RCC 7860 (cell line): ENCODE measurements at places on chromosomes 7 and 10.

DNA sequence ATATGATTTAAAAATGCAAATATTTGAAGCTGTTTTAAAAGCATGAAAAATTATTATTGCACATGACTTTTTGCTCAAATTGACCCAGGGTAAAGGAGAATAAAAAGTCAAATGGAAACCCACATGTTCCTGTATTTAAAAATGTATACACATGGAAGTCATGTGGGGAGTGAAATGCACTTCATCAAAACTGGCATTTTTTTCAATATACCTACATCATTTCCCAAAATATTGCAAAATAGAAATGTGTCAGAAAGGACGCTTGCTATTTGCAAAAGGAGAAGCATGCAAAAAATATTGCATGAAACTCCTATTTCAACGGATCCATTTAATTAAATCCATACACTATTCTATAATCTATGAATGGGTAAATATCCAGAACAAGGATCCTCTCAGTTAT lies 117.0 kb downstream of the POU6F2 start:
- DNase-seq = no peak

DNA sequence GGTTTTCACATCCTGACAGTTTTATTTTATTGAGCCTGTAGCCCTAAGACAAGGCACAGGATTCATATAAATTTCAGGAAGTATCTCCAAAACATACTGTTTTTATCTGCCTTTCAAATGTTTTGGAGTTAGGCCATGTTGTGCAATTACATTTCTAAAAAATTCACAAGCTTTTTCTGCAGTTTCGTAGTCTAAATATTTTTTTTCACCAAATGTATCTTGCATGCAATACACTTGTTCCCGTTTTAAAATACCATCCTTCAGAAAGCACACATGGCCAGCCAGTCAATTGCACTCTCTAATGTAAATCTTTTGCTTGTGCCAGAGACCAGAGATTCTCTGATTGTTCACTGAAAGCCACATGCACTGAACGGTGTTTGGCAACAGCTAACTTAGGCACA lies 161.5 kb upstream of the PRKCQ start:
- DNase-seq = no peak

DNA sequence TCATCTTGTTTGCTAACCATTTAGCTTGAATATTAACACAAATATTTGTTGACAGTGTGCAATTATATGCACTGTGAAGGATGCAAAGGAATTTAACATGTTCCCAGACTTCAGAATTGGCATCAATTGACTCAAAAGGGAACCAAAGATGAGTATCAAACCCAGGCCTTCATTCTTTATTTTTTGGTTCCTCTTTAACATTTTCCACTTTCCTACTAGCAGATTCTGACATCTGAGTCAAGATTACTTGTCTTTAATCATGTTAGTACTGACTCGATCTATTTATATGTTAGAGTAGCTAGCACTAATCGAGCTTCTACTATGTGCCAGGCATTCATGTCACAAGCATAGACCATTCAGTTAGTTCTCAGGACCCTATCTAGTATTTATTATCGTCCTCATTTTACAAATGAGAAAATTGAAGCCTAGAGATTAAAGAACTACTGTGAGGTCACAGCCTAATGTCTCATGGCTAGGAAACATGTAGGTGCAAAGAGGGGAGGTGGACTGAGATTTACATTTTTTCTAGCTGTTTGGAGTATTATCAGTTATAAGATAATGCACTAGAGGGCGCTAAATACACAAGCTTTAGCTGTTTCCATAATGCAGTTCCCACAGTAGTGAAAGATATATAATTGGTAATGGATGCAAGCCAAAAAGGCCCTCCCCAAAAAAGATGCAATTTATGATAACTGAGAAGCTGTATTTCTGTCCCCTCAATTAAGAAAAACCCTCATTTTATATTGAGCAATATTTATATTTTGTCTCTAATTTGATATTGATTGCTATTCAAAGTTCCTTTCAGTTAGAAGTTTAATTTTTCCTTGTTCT lies 32.9 kb upstream of the KMT2E start:
- peak; percentile 66 for DNase-seq

- DNase-seq = no peak
These were observed 192.7 kb downstream of the PTPRN2 start for GRCh38 chr7:158394936-158395335.

DNA sequence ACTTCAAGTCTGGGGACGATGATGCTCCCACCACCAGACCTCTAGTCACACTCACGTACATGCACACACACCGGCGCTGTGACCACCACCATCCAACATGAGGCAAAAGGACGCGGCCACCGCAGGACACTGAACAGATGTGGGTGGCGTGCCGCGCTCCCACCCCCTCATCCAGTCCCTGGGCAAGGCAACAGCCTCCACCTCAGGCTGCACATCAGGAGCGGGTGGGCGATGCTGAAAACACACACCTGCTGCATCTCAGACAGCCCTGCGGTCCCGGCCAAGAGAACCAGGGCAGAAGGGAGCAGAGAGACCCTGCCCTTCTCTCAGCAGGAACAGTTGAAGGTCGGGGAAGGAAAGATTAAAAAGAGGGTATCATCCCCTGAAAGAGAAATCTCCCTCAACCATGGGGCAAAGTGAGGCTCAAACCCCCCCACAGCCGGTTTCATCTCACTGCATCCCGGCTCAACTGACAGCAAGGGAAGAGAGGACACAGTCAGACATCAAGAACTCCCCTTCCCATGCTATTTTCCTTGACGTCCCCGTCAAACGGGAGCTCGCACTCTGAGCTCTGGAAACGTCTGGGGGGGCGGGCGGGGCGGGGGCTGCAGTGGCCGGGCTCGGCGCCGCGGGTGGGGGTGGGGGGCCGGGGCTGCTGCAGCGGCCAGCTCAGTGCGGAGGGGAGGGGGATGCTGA lies 1.1 kb downstream of the CAMK2G start:
- no peak for DNase-seq

GRCh38 chr10:101050208-101051069 lies 11.3 kb upstream of the KAZALD1 start:
- DNase-seq = peak; percentile 7

DNA sequence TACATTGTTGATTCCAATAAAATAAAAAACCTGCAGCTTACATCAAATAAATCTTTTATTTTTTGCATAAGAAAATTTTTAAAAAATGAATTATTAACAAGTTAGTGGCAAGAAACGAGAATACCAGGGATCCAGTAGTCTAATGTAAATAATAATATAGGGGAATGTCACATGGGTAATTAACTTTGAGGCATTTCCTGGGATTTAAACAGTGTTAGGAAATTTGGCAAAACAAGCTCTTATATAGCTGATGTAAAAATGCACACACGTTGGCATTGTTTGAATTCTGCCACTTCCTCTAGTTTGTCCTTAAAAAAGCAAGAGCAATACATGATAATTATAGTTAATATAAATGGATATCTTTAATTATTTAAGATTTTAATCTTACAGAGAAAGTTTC lies 768.6 kb downstream of the CNTNAP2 start:
- DNase-seq = no peak

DNA sequence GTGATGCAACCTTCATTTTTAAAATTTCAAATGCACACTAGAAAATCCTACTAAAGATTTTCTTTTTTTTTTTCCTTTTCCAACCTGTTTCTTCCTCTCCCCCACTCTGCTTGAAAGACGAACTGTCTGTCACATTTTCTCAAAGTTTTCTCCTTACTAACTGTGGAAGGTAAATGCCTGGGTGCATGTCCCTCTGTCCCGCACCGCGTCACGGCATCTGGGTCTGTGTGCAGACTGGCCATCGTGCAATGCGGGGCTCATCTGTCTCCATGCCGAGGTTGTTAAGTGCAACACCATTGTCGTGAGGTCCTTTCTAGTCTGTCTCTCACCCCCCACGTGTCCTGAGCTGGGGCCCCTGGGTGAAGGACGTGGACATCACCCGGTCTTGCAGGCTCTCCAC lies 28.4 kb downstream of the PFKFB3 start:
- no peak for DNase-seq

- DNase-seq = no peak
These were observed 314.6 kb downstream of the C7orf25 start for GRCh38 chr7:42597300-42597699.

GRCh38 chr7:27204851-27205322 lies 5.0 kb upstream of the HOXA13 start:
- DNase-seq = no peak

DNA sequence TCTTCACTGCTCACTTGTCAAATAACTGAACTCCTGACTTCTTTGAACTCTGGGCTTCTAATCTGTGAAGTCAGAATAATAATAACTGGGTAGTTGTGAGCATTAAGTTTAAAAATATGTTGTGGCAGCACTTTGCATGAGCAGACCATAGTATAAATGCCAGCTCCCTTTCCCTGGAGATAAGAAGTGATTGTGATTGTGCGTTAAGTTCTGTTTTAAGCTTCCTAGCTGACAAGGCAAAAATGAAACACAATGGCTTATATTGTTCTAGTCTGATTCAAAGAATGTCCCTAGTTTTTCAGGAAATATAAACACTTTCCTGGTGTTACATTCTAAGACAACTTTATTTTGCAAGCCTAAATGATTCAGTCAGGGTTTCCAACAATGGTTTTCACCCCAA lies 61.8 kb downstream of the PTPRE start:
- DNase-seq = no peak

- peak; percentile 68 for DNase-seq
These were observed 105.0 kb downstream of the OTUD1 start for GRCh38 chr10:23543691-23544380.

DNA sequence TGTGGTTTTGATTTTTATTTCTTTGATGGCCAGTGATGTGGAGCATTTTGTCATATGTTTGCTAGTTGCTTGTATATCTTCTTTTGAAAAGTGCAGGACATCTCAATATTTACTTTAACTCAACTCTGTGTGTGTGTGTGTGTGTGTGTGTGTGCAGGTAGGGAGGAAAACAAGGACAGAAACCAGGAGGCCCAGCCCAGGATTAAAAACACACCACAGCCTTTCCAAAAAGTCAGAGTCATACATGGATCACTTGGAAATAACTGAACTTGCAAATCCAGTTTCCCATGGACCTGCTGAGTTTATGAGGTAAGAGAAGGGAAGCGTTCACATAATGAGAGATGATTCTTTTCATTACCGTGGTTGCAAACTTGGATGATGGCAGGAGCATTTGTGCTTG lies 189.9 kb upstream of the LYZL1 start:
- DNase-seq = no peak

GRCh38 chr10:114337510-114338462 lies 66.5 kb downstream of the AFAP1L2 start:
- no peak for DNase-seq

GRCh38 chr7:100721505-100721812 lies 1.2 kb downstream of the EPO start:
- DNase-seq = no peak

GRCh38 chr10:78717200-78717599 lies 351.6 kb upstream of the ZMIZ1 start:
- no peak for DNase-seq
